CD4-positive, alpha-beta T cell treated with Interleukin-4 for 4 hours (primary cell): ENCODE measurements at places on chromosomes 2 and 18.
A peak's percentile ranks its signal among the peaks of the same experiment; 100 is the strongest.

DNA sequence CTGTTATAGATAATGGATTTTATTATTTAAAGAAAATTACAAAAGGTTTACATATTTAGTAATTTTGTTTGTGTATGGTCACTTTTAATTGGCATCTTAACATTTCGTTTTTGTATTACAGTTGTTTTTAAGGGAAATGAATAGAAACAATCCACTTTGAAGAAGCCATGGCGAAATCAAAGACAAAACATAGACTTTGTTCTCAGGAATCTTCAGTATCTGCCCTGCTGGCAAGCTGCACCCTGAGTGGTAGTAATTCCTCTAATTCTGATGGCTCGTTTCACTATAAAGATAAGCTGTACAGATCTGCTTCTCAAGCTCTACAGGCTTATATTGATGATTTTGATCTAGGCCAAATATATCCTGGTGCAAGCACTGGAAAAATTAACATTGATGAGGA lies 2.7 kb downstream of the C18orf54 start:
- DNase-seq = no peak

DNA sequence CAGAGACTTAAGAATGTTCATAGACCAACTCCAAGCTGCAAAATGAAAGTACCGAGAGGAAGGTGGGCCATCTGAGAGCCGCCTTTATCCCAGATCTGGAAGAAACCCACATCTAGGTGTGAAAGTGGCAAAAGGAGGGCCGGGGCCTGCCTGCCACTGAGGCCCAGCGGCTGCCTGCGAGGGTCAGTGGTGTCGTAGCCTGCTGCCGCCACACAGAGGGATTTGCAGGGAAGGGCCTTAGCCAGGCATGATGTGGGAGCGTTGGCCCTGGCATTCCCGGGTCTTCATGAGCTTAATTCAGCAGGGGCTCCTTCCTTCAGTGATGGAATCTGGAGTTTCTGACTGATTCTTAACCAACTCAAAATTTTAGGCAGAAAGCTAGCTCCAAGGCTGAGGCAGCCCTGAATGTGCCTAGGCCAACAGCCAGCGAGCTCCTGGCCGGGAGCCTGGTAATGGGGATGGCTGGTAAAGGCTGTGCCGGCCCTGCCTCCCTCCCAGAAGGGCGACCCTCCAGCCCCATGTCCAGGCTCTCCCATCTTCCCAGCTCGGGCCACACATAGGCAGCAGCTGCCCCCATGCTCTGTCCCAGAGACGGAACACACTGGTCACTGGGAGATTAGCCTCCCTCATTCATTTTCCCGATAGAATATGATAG lies 230.1 kb downstream of the AGAP1 start:
- DNase-seq = no peak

GRCh38 chr2:30958918-30959265 lies 151.6 kb upstream of the CAPN13 start:
- no peak for DNase-seq

GRCh38 chr18:23634692-23635091 lies 28.0 kb downstream of the ANKRD29 start:
- no peak for DNase-seq

DNA sequence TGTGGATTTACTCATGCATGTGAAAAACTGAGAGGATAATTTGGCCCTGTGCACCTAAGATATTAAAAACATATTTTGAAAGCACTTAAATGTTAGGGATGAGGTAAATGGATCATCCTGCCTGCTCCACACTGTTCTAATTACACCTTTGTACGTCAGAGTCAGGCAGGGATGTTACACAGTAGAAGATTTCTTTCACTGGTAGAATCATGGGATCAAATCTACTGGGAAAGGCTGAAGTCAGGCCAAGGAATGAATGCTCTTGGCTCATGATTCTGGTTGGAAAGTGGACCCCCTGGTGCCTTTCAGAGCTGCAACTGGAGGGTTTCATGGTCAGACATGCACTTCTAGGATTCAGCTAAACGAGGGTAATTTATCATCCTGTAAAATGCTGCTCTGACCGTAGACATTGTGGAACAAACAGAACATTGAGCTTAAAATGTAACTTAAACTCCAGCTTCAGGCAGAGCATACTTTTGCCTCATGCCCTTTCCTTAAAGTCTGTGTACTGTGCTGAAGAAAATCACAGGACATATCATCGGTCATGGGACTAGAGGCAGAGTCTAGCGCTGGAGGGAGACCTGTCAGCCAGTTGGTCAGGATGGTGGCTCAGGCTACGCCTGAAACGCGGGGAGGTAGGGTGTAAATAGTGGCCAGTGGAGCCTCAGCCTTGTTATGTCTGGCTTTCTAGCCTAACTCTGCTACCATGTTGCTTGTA lies 4.9 kb downstream of the KCNE4 start:
- DNase-seq = no peak

- DNase-seq = no peak
Observed at GRCh38 chr2:96396602-96397001, 61.0 kb downstream of the NCAPH start.

GRCh38 chr2:236694146-236694888 lies 124.7 kb downstream of the ACKR3 start:
- no peak for DNase-seq

GRCh38 chr2:437756-438393 lies 150.0 kb upstream of the ALKAL2 start:
- peak; percentile 83 for DNase-seq

GRCh38 chr2:8416001-8416571 lies 265.8 kb upstream of the ID2 start:
- DNase-seq = no peak

- no peak for DNase-seq
Observed at GRCh38 chr2:235095569-235095968, 143.8 kb downstream of the SH3BP4 start.

- DNase-seq = no peak
Observed at GRCh38 chr2:102001767-102002142, 10.0 kb downstream of the IL1R2 start.

DNA sequence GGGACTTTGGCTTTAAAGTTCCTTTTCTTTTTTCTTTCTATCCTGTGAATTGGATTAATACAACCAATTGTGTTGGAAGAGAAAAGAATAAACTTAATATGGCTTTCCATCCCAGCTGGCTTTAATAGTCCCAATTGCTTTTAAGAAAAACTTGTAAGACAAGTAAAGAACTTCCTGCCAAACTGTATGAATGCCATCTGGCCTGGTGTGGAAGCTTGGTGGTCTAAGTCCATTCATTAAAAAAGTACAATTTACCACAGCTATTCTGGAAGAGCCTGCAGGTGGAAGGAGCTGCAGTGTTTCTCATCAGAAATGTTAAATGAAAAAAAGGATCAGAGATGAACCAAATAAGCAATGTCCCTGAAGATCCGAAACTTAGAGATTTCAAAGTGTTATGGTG lies 103.9 kb downstream of the KLHL14 start:
- no peak for DNase-seq

DNA sequence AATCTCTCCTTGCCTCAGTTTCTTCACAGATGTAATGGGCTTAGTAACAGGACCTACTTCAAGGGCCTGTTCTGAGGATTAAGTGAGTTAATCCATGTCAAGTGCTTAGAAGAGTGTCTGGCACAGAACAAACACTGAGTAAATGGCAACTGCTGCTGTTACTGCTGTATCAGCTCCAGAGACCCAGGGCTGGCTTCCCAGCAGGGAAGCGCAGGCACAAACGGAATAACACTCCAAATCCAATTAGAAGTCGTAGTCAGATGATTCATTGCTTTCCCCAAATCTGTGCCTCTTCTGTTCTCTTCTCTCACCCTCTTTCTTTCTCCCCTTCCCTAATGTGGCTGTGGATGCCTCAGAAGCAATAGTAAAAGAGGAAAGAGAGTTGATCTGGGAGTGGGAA lies 101.1 kb upstream of the FZD7 start:
- no peak for DNase-seq

- no peak for DNase-seq
Observed at GRCh38 chr2:126771501-126772195, 115.7 kb downstream of the GYPC start.

- DNase-seq = no peak
Observed at GRCh38 chr18:39199231-39199855, 1633.7 kb upstream of the CELF4 start.

DNA sequence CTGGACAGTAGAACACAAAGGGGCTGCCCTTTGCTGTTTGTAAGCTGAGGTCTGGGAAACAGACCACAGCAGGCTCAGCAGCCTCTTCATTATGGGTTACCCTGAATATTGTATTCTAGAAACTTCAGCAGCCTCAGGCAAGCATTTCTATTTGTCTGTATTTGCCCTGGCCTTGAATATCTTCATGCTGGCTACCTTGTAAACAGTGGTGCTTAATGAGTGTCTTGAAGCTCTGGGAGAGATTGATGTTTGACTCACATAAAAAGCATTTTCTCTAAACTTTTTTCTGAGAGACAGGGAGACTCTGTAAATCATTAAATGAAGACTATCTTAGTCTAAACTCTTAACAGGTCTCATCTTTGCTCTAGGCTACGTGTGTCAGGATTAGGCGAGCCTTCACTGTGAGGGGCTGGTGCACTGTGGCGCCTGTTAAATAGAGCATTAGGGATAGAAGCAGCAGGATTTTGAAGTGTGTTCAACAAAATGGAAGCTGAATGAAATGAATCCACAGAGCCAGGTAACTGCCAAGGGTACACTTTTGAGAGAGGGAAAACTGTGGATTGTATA lies 53.1 kb upstream of the MEX3C start:
- DNase-seq = no peak

DNA sequence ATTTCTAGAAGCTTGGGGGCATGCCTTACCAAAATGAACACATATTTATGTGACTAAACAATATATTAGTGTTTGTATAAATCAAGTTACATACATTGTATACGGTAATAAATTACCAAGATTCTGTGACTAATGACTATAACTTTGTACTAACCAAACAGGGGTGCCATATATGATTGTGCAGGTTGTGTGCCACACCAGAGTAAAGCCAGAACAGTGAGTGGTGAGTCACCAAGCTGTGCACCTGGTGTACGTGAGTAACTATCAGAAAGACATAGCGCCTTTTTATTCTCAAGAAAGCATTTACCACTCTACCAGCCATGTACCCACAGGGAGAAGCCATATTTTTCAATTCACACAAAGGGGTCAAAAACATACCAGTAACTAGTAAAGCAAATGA lies 453.2 kb upstream of the PIK3C3 start:
- DNase-seq = no peak

- no peak for DNase-seq
Observed at GRCh38 chr2:88396209-88396608, 56.3 kb downstream of the FOXI3 start.

DNA sequence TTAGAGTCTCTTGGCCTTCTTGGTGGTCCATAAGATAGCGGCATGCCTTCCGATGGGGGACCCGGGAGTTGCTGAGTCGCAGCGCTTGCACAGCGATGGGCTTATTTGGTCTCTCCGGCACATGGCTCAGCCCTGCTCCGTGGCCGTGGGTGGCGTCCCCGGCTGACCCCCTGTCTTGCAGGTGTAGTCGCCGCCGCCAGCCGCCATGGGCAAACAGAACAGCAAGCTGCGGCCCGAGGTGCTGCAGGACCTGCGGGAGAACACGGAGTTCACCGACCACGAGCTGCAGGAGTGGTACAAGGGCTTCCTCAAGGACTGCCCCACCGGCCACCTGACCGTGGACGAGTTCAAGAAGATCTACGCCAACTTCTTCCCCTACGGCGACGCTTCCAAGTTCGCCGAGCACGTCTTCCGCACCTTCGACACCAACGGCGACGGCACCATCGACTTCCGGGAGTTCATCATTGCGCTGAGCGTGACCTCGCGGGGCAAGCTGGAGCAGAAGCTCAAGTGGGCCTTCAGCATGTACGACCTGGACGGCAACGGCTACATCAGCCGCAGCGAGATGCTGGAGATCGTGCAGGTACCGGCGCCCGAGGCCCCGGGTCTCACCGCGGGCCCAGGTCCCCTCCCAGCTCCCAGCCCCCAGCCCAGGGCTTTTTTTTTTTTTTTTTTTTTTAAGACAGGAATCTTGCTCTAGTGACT lies 28.4 kb downstream of the ODC1 start:
- DNase-seq = no peak

- DNase-seq = no peak
Observed at GRCh38 chr18:57982372-57983021, 61.5 kb upstream of the NEDD4L start.
